ENCODE measurements at places on chromosomes 11 and 22.

DNA sequence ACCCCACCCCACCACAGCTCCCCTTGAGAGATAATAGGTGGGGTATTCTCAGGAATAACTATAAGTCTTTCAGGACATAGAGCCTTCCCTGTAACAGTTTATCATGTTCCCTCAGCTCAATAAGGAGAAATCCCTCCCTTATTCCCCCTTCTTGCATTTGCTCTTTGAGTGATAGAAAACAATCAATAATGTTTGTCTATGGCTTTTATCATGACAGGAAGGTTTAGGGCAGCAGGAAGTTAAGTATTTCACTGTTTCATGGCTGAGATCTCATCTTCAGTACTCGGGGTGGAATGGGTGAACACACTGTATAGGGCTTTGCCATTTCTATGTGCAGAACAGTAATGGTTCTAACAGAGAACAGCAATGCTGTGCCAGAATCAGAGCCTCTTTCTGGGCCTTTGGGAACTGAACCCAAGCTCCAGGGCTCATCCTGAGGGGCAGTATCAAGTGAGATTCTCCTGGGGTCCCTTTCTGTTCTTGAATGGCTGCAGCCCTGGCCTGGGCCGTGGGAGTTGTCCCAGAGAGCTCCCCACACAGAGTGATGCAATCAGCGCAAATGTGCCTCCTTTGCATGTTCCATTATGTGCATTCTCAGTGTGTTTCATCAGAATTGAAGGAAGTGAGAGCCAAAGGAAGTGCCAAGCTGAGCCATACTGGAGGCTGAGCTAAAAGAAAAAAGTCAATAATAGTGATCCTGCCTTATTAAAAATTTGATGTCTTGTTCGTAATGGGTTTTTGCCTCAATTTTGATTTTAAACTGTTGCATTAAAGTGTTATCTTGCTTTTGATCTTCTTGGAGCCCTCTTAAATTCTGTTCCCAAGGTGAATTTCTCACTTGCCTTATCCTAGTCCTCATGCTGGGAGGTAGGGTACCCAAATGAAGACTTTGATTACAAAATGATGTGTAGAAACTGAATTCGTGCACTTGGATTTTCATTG is 2.9 kb upstream of the CYP2R1 start:
- DNase-seq, result no peak

DNA sequence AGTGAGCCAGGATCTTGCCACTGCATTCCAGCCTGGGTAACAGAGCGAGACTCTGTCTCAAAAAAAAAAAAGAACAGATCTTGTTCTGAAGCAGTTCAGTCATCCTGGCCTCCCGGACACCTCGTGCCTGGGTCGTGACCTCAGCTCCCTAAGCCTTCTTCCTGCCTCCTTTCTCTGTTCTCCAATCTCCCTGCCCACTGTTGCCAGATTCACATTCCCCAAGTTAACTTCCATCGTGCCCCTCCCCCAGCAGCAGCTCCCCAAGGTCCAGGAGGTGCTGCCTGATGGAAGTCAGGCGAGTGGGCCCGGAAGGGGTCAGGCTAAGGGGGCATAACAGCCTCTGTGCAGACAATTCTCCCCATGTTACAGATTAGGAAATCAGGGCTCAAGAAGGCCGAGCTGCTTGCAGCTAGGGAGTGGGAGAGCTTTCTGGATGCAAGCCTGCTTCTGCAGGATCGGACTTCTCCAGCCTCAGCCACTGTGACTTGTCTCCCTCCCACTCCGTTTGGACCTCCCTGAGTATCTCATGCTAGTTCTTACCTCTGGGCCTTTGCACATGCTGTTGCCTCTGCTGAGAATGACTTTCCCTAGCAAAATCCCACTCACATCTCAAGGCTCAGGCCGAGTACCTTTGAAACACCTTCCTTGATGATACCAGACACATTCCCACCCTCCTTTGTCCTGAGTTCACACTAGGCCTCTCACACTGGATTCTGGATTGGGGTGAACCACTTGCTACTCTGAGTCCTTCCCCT is 14.3 kb upstream of the TMEM184B start:
- DNase-seq, result no peak

DNA sequence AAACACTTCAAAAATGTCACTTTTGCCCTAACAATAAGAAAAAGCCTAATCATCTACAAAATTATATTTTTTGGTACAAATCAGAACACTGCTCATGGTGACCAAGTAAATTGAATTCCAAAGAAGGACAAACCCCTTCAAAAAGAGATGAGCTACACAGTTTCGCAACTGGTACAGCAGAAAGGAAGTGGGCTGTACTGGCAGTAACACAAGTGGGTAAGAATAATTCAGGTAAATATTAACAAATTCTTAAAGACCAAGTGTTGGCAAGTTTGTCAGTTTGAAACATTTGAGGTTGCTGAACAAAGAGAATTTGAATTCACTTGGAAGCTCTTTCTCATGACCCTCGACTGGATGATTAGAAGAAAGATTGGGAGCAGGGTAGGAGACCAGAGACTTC is 35.5 kb downstream of the MSANTD4 start:
- DNase-seq, result no peak

GRCh38 chr11:12246989-12247388 is 130.4 kb upstream of the PARVA start:
- DNase-seq, result no peak

DNA sequence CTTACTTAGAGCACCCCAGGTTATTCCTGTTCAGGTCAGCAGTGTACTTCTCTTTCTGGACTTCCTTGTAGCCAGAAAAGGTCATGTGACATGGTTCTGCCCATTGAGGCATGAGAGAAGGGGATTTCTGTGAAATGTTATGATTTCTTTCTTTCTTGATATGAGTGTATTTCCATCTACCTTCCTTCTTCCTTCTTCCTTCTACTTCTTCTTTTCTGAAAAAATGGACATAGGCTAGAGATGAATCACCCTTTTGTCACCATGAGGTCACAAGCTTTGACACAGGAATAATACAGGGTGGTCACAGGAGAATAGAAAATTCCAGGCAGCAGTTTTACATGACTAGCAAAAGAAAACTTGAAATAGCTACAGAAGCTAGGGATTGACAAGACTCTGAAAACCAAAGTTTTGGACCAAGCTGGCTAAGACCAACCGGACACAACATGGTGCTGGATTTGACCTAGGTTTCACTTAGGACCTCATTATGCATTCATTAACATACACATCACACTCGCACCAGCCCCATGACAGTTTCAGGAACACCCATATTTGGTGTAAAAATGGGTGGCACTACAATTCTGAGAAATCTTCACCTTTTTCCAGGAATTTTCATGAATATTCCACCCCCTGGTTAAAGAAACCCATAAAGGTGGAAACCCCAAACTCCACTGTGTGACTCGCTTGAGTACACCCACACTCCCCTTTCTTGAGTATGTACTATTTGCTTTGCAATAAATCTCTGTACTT is 21.2 kb upstream of the MAP6 start:
- no peak for DNase-seq

- no peak for DNase-seq
These were observed 3.3 kb downstream of the SCGB1D2 start for GRCh38 chr11:62245271-62245753.

GRCh38 chr22:43167001-43167589 is 15.7 kb downstream of the TSPO start:
- no peak for DNase-seq

DNA sequence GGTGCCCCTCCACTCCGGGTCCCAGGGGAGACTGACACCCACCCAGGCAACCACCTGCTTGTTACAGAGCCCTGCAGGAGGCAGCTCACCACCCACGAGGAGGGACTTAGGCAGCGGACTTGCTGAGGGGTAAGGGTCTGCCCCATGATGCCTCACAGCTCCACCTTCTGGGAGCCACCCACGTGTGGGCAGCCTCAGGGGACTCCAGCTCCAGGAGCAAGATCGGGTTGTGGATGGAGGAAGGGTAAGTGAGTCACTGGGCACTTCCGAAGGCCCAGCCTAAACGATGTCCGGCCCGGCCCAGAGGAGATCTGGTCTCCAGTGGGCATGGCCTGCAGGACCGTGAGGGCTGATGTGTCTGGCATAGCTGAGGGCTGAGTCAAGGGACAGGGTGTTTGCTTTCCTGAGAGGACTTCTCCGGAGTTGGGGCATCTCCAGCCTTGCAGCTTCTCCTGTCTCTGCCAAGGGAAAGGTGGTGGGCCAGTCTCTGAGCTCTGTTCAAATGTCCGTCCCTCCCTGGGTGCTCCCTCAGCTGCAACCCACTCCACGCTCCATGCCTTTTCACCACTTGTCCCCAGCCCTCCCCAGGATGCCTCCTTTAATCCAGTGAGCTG is 32.3 kb upstream of the P2RY2 start:
- DNase-seq, result no peak

DNA sequence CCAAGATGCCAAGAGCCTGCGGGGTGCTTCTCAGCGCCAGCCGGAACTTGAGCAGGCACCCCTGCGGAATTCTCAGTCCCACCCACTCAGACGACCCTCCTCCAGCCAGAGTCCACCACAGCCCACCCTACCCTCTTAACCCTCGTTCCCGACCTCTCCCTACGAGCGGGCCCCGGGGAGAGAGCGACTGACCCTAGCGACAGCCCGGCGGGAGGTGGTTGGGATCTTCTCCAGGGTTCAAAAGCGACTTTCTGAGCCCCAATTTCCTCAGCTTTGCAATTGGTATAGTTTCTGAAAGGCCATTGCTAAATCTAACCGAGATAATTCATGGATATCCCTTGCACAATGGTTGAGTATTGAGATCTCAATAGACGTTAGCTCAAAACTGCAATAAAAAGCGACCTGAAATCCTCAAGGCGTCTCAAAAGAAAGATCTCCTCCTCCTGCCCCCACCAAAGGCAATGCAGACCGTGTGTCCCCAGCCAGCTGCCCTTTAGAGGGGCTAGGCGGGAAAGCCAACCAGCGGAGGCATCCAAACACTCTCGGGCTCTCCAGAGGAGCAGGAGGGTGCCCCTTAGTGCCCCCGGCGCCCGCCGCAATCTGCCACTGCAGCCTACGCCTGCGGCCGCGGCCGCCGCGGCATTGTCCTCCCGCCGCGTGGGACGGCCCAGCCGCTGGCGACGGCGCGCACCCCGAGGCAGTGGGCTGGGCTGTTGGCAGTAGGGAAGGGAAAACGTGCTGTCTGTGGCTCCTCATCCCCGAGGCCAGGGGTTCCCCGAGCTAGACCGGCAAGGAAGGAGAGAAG is 1.5 kb upstream of the SLC6A5 start:
- DNase-seq, result no peak

GRCh38 chr22:48953103-48953720 is 874.5 kb downstream of the BRD1 start:
- no peak for DNase-seq

- no peak for DNase-seq
These were observed 10.5 kb downstream of the ARL14EP start for GRCh38 chr11:30333405-30333804.

GRCh38 chr11:10990637-10991193 is 132.9 kb upstream of the ZBED5 start:
- DNase-seq, result no peak
